ENCODE measurements at places on chromosomes 1 and 21.

DNA sequence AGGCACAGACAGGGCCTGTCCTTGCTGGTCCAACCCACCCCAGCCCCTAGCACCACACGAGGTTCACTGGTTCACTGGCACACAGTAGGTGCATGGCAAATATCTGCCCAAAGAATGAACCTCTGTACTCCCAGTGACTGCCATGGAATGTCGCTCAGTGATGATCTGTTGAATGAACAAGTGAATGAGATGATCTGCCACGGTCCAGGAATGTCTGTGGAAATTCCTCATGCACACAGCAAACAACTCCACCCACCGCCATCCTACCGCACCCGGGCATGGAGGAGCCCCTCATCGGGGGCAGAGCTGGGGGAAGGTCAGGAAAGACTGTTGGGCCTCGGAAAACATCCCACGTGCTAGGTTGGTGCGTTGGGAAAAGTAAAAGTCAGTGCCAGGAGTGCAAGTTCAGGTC lies 1.7 kb downstream of the HSPG2 start:
- no peak for DNase-seq

DNA sequence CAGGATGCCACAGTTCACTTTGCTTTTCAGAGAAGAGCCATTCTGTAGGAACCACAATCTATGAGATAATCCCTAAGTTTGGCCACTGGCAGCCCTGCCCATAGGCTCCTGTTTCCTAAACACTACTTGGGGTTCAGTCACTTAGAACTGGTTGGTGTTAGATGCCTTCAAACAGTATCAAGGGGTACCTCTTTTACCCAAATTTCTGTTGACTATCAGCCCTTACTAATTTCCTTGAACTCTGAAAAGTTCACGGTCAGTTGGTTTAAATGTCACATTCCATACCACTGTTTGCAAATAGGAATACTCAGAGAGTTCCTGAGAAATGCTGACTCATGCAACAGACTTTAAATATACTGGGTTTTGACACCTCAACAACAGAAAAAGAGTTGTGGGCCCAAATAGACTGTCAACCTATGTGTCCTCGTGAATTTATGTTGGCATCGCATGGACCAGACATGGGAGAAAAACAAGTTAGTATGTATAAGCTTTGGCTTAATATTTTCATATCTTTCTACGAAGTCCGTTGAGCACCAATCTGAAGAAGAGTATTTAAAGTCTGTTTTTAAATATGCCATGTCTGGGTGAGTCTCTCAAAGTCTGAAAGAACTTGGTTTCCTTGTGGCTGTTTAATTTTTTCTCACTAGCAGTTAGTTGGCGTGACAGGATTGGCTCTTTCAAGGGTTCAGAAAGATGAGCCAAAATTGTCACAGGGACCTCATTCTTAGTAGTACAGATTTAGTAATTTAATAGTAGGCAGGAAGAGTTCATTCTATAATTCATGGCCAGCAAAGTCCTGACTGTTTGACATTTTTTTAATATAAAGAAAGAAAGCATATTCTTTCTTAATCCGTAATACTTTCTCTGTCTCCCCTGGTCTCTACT lies 56.5 kb upstream of the ZNF326 start:
- no peak for DNase-seq

- DNase-seq = no peak
Observed at GRCh38 chr1:106680776-106681344, 375.6 kb upstream of the PRMT6 start.

- no peak for DNase-seq
Observed at GRCh38 chr1:192266645-192267044, 50.1 kb upstream of the RGS21 start.

DNA sequence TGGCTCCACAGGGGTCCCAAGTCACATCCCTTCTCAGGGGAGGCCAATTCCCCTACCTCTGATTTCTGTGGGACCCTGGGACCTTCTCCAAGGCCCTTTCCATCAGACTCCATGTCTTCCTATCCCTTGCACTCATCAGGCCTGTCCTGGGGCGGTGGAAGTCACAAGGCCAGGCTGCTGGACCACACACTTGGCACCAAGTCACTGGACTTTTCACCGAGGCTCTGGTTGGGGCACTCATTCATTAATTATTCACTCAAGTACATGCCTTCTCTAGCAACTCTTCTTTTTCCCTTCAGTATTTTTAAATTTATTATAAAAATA lies 11.2 kb upstream of the FOXO6 start:
- DNase-seq = no peak

- DNase-seq = no peak
Observed at GRCh38 chr1:100942304-100943046, 46.6 kb downstream of the SLC30A7 start.

GRCh38 chr21:41873005-41873404 lies 6.1 kb downstream of the PRDM15 start:
- DNase-seq = no peak

- no peak for DNase-seq
Observed at GRCh38 chr1:218930472-218931241, 243.0 kb upstream of the LYPLAL1 start.

GRCh38 chr1:224503161-224504118 lies 68.8 kb upstream of the WDR26 start:
- DNase-seq = peak; percentile 90

GRCh38 chr1:236343246-236343870 lies 50.7 kb upstream of the EDARADD start:
- no peak for DNase-seq

DNA sequence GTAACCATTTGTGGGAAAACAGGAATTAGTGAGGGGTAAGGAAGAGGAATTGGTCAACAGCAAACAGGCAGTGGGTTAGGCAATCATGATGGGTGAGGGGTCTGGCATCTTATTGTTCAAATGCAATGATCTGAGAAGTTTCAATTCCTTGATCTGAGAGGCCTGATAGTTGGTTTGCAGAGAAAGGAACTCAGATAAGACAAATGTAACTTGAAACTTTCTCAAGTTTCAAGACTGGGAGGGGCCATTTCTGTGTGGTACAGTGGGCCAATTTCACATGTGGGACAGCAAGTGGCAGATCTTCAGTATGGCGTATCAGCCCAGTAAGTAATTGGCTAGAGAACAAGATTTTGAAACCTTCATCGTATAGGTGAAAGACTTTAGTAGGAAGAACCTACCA lies 102.5 kb downstream of the XPR1 start:
- no peak for DNase-seq

DNA sequence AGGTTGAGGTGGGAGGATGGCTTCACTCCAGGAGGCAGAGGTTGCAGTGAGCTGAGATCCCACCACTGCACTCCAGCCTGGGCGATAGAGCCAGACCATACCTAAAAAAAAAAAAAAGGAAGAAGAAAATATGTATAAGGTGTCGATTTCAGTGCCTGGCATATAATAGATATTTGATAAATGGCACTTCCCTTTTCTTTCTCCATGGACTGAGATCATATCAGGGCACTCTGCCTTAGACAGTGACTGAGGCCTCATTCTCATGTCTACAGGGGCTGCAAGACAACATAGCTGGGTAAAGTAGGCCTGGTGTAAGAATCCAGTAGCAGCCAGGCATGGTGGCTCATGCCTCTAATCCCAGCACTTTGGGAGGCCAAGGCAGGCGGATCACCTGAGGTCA lies 21.2 kb downstream of the PCAT6 start:
- no peak for DNase-seq

DNA sequence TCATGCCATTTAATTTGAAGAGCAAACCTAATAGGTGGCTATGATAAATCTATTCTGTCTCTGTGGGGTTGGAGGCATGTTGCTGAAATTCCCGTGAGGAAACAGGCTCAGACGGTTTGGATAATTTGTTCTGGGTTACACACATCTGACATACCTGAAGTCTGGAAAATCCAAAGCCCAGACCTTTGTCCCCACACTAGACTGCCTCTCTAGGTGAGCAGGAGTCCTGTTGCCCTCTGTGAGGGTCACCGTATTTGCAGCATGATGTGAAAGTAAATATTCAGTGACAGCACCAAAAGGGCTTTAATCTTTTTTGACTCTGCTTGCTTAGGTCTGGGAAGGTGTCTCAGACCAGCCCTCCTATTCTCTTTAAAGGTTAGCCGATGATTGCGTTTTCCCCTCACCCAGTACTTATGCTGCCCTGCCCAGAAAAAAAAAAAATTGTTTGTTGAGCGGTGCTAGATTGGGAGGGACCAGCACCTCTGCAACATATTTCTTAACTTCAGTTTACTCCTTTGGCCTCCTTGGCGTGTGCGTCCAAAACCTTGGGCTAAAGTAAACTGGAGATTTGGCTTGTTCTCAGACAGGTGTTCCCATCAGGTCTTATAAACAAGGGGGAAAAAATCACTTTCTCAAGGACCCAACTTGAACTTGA lies 67.0 kb downstream of the CACHD1 start:
- DNase-seq = no peak

- DNase-seq = no peak
Observed at GRCh38 chr1:98468111-98468717, 193.3 kb upstream of the SNX7 start.

- DNase-seq = peak; percentile 81
Observed at GRCh38 chr1:234980645-234981396, 147.8 kb downstream of the TOMM20 start.

DNA sequence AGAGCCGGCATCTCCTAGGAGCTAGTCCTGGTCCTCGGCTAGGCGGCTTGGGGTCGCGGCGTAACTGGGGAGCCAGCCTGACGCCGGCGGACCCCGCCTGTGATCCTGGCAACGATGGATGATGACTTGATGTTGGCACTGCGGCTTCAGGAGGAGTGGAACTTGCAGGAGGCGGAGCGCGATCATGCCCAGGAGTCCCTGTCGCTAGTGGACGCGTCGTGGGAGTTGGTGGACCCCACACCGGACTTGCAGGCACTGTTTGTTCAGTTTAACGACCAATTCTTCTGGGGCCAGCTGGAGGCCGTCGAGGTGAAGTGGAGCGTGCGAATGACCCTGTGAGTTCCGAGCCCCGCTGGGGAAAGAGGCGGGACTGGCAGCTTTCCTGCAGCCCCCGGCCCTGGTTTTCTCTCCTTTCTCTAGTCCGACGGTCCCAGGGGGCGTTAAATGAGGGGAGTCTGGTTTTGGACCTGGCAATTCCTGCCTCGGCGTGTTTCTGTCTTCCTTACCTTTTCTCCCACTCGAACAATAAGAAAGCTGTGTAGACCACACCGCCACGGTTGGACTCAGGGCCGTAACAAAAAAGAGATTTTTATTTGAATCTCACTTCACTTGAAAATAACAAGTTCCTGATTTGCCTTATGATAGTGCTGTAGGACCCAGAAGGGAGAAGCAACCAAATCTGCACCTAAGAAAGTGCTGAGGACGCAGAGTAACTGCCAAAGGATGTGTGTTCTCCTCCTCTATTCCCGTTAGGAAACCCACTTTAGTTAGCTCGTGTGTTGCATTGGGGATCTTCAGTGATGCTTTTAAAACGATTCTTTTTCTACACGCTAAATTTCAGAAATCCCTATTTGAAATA lies at the start of gene SPRTN:
Gene SPRTN (plus strand): TSS at position 24 of the 859 bp plus-strand sequence. CDS start 91 bp downstream, at position 115.
- no peak for DNase-seq

DNA sequence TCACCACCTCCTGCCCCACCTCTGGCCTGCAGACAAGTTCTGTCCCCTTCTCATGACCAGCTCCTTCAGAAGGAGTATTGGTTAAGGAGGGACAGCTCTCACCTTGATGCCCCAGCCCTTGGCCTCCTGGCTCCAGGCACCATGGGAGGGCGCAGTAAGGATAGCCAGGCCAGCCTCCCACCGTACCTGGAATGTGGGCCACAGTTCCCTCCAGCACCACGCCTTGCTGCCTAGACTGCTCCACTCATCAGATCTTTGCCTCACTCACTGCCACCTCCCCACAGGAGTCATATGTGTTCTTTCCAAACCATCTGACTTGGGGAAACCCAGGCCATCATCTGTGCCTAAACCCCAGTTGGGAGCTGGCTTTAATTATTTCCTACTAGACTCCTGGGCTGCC lies 97.0 kb downstream of the CCDC185 start:
- DNase-seq = no peak

DNA sequence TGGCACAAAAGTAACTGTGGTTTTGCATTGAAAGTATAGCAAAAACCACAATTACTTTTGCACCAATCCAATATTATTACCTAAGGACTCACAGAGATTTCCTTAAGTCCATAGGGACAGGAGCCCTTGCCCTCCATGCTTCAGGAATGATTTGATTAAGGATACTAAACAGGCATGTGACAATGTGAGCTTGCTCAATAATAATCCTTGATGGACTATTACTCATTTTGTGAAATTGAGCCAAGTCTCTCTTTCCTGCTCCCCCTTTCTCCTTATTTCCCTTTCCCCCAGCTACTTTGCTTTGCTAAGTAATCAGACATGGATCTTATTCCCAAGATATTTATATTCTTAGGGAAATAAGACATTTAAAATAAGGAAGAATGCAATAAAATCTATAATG lies 21.6 kb upstream of the RGL1 start:
- no peak for DNase-seq

GRCh38 chr1:25017436-25018109 lies 87.5 kb upstream of the RUNX3 start:
- no peak for DNase-seq

DNA sequence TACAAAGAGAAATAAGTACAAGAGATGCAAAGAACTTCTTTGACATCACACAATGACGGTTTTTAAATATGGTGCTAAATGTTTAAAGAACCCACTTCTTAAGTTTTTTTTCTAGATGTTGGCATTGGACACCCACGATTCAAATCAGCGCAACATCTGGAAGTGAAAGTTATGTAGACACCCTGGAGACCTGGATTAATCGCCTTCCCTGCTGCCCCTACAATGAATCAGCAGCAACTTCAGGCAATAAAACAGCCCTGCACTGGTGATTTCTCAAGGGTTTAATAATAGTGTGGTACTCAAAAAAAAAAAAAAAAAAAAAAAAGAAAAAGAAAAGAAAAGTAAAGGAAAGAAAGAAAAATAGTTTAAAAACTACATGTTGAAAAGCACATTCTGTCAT lies 248.3 kb downstream of the NUF2 start:
- no peak for DNase-seq

DNA sequence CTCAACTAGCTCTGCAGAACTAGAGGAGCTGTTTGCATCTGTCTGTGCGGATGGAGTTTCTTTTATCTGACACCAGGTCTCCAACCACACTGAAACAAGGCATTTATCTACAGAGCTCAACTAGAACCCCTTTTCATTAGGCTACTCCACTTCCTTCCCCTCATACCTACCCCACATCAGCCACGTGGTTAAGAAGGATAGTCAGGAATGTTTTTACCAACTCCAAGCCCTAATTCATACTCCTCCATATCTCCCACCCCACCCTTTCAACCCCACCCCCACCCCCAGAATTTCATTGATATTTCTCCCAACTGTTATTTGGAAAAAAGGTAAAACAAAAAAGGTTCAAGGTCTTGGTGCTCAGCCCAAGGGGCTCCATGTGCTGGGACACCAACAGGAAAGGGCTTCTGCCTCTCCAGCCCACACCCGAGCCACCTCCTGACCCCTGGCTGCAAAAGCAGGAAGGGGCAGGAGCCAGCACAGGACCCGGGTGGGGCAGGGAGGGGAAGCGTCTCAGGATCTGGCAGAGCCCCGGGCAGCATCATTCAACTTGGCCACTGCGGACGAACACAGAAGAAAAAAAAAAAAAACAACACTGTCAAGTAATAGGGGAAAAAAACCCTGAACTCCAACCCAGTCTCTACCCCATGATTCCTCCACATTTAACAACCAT lies 7.0 kb downstream of the ENSA start:
- DNase-seq = no peak

DNA sequence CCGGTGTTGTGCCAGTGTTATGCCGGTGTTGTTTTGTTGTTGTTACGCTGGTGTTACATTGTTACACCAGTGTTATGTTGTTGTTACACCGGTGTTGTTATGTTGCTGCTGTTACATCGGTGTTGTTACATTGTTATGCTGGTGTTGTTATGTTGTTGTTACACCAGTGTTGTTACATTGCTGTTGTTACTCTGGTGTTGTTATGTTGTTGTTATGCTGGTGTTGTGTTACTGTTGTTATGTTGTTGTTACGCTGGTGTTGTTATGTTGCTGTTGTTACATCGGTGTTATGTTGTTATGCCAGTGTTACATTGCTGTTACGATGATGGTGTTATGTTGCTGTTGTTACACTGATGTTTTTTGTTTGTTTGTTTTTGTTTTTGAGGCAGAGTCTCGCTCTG lies 24.1 kb downstream of the H6PD start:
- DNase-seq = no peak

Measured in gastrocnemius medialis (tissue), 4 donors.